ENCODE measurements at places on chromosomes 6 and 20.
A peak's percentile ranks its signal among the peaks of the same experiment; 100 is the strongest.

DNA sequence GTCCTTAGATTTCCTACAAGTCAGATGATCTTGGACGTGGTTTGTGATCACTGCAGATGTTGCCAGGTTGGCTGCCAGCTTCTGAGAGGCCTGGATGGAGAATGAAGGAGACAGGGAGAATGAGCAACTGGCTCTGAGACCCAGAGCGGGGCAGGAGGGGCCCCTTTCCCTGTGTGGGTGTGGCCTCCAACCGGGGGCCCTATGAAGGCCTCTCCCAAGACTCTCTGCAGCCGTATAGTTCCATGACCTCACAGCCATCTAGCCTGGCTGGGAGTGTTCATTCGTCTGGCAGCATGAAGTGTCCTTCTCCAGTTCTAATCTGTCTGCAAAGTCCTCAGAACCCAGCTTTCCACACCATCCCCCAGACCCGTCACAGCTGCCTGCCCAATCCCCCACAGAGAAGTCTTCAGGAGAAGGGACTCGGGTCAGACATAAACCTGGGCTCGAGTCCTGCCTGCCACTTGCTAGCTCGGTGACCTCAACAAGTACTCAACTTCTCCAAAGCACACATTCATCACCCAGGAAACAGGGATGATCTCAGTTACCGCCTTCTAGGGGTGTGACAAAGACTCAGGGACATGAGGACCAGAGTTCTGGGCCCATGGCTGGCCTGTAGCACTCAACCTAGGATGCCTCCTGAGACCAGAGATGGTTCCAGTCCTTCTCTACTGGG lies 122.6 kb downstream of the EDN3 start:
- DNase-seq, result no peak

GRCh38 chr6:140912686-140913085 lies 1220.0 kb upstream of the GJE1 start:
- no peak for DNase-seq

- DNase-seq, result no peak
Observed at GRCh38 chr6:70436320-70436719, 23.0 kb downstream of the FAM135A start.

- DNase-seq, result no peak
Observed at GRCh38 chr6:34745277-34746103, 11.8 kb upstream of the SNRPC start.

DNA sequence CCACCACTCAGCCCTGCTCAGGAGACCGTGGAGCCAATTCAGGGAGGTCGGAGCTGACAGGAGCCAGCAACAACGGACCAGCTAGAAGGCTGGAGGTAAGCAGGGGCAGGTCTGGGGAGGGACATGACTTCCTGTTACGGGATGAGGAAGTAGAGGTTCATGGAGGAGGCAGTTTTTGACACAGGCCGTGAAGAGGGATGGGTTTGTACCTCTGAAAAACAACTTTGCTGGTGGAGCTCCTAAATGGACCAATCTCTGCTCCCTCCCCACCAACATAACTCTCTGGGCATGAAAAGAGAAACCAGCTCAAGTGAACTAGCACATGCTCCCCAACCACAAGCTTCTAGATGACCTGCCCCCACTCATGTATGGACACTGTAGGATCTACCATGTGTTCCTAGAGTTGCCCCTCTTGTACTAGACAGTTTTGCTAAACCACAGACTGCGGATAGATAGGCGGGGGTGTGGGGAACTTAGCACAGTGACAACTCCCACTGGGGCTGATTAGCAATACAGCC lies 31.4 kb downstream of the RALGAPA2 start:
- DNase-seq, result no peak

GRCh38 chr20:47221036-47221625 lies 135.4 kb downstream of the ZMYND8 start:
- no peak for DNase-seq

- no peak for DNase-seq
Observed at GRCh38 chr6:54624779-54625178, 221.8 kb upstream of the FAM83B start.

DNA sequence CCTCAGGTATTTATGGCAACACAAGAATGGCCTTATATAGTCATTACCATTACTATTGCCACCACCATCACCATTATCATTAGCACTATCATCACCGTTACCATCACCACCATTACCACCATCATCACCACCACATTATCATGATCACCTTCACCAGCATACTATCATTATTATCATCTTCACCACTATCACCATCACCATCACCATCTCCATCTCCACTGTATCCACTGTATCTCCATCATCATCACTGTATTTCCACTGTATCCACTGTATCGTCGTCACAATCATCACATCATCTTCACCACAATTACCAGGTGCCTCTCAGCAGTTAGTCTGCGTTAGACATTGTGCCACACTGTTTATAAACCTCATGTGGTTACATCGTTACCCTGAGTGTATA lies 45.3 kb downstream of the GGTLC1 start:
- DNase-seq, result no peak

DNA sequence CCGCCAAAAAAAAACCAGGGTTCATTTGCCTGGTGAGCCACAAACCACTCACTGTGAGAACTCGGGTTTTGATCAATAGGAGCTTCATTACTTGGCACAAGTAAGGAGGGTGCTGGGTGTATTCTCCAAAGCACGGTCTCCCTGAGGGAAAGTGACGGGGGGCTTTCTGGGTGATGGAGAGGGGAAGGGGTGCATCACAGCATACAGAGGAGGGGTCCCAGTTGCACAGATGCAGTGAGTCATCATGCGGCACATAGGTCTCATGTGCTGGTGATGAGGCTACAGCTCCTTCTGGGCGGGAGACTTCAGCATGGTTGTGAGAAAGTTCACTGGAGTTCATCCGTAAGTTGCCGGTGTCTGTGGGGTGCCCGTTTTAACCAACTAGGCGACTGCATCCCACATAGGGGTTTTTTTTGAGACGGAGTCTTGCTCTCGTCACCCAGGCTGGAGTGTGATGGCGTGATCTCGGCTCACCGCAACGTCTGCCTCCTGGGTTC lies 36.2 kb downstream of the SUN5 start:
- DNase-seq, result peak; percentile 47

DNA sequence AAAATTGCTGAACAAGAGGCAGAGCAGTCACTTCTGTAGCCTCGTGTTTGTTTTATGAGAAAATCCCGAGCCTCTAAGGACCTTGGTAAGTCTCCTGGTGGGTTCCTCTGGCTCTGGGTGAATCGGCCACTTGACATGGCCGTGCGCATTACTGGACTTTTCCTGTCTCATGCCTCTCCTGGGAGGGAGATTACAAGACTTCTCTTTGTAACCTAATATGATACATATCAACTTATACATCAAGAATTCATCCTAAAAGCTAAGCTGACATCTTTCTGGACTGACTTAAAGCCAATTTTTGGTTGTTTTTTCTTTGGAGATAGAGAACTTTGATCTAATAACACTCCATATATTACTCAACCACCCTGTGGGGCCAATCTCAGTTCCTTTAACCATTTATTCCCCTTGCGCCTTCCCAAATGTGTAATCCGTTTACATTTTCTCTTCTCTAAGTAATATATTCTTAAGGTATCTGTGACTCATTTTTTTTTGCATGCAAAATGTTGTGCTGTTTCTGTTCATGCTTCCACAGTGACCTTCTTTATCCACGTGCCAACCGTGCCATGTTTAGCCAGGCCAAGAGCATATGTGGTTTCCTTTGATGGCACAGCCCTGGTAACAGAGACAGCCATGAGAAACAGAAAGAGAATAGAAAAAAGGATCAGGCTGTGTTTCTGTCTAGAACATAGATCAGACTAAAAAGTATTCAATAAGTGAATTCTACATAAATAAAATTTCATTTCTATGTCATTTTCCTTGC lies 47.5 kb upstream of the JAG1 start:
- DNase-seq, result no peak

DNA sequence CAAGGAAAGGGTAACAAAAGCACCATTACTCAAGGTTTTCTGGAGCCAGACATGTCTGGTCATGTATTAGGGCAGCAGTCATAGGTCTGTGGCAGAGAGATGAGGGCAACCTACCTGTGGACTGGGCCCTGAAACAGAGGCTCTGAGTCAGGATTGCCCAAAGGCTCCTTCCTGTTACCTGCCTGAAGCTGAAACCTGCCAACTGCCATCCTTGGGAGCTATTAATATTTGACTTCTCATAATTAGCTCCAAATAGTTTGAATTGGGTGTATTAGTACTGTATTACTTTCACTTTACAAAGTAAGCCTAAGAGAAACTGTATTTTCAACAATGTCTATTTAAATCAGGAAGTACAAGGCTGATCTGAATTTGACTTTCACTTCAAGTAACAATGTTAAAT lies 72.0 kb upstream of the TBX18 start:
- no peak for DNase-seq

DNA sequence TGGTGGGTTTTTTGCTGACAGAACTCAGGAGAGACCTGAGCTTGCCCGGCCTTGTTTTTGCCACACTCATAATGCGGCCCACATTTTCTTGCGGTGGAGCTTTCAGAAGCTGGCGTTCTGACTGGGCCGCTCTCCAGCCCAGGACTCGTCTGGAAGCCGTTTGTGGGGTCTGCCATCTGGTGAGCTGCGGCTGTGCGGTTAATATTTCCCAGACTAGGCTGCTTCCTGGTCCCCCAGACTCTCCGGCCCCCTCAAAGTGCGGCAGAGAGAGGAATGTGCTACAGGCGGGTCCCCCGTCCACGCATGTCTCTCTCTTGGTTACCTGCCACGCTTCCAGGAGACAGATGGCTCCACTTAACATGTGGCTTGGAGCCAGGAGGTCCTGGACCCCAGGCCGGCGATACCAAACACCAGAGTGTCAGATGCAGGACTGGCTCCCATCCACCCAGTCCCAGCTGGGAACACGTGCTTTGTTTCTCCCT lies 128.9 kb upstream of the PMEPA1 start:
- no peak for DNase-seq

GRCh38 chr6:126167726-126168125 lies 172.2 kb upstream of the CENPW start:
- DNase-seq, result no peak

DNA sequence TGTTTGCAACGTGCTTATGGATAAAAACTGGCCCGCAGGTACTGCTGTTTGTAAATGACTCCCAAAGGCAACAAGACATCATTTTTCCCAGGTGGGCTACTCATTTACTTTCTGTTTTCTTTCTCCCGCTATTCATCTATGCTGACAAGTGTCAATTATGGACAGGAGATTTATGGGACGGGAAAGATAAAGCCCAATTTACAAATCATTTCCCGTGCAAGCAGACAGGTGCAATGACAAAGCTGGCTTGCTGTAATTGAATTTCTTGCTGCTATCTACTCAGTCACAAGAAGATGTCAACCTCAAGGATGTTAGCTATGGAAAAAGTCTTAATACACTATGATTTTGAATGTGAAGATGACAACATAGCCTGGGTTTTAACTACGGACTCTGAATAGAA lies 125.5 kb downstream of the EPHA7 start:
- DNase-seq, result no peak

GRCh38 chr6:72809746-72810379 lies 188.0 kb downstream of the KCNQ5 start:
- no peak for DNase-seq

DNA sequence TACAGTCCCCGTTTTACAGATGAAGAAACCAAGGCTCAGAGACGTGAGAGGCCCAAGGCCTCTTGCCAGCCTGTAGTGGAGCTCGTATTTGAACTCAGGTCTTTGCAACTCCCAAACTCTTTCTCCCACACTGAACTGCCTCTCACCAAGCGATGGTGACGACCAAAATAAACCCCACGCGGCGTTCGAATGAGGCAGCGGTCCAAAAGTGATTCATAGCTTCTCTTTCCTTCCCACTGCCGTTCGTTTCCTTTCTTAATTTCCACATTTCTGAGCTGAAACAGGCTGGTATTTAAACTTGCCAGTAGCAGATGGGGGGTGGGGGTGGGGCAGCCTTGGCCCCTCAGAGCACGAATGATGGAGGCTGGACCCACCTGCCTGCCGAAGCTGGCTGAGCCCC lies 252.9 kb upstream of the KCNG1 start:
- DNase-seq, result no peak

- no peak for DNase-seq
Observed at GRCh38 chr20:24911461-24911860, 37.6 kb upstream of the CST7 start.

- DNase-seq, result no peak
Observed at GRCh38 chr20:19615629-19616028, 142.4 kb upstream of the RIN2 start.

DNA sequence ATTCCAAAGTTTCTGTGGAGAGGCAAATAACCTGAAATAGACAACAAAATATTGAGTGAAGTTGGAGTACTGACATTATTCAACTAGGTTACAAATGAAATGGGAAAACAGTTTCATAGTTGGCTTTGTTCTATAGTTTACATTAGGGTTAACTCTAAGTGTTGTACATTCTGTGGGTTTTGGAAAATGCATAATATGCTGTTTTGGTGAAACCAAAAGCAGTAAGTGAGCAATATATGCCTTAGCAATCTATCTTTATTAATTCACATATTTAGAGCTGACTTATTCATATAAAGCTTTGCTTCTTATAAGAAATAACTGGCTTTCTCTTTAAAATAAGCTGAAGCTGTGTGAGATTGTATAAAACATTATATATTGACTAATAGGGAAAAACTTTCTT lies 157.5 kb upstream of the AHI1 start:
- DNase-seq, result no peak

GRCh38 chr6:4682431-4683097 lies 93.6 kb upstream of the CDYL start:
- DNase-seq, result no peak

DNA sequence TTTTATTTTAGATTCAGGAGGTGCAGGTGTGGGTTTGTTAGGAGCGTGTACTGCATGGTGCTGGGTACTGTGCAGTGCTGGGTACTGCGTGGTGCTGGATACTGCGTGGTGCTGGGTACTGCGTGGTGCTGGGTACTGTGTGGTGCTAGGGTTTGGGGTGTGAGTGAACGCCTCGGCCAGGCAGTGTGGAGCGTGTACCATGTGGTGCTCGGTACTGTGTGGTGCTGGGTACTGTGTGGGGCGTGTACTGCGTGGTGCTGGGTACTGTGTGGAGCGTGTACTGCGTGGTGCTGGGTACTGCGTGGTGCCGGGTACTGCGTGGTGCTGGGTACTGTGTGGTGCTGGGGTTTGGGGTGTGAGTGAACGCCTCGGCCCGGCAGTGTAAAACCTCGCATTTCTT lies 62.9 kb downstream of the WDR27 start:
- DNase-seq, result no peak

DNA sequence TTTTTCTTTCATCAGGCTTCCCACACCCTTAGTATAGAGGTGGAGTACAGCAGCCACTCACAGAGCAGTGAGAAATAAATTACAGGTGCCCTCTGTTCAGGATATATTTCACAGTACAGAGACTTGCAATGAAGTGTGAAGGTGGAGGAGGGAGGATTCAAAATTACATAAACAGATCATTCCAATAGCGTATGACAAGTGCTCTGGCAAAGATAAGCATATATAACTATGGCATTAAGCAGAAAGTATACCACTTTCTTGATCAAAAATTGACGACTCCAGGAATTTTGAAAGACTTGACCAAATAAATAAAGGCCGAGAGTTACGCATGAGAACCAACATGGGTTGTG lies 108.7 kb downstream of the GPX5 start:
- DNase-seq, result no peak

DNA sequence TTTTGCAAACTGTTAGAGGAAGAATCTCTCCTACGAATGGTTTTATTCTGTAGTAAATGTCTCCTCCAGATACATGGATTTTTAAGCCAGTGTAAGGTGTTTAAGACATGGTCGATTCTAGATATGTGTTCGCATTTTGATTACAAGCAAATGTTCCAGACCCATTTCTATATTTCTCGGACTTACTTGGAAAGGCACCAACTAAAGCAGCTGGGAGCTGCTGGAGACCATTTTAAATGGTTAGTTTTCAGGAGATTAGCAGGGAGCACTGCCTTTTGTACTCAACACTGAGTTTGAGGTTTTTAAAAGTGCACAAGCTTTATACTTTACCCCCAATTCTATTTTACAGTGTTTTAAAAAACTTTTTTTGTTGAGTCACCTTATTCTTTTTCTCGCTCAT lies 857.0 kb downstream of the KIF16B start:
- no peak for DNase-seq

Measured in stimulated activated CD4-positive, alpha-beta T cell treated with anti-CD3 and anti-CD28 coated beads, Interleukin-2, amount 100 ng/mL, for 24 hours (primary cell).